ENCODE measurements at places on chromosomes 3 and 15.

DNA sequence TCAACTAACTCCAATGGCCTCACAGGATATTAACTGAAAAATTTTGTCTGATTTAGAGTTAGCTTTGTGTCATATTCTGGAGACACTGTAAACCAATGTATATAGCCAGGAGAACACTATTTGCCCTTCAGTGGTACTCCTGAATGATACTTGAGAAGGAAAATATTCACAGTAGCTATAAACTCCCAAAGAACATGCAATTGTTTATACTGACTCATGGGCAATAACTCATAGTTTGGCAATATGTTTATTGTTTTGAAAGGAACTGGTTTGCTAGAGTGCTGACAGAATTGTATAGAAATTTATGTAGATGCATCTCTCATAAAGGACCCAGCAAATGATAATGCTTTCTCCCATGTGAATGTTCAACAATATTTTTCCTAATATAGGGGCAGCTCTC is 537.6 kb downstream of the PLOD2 start:
- DNase-seq = no peak

DNA sequence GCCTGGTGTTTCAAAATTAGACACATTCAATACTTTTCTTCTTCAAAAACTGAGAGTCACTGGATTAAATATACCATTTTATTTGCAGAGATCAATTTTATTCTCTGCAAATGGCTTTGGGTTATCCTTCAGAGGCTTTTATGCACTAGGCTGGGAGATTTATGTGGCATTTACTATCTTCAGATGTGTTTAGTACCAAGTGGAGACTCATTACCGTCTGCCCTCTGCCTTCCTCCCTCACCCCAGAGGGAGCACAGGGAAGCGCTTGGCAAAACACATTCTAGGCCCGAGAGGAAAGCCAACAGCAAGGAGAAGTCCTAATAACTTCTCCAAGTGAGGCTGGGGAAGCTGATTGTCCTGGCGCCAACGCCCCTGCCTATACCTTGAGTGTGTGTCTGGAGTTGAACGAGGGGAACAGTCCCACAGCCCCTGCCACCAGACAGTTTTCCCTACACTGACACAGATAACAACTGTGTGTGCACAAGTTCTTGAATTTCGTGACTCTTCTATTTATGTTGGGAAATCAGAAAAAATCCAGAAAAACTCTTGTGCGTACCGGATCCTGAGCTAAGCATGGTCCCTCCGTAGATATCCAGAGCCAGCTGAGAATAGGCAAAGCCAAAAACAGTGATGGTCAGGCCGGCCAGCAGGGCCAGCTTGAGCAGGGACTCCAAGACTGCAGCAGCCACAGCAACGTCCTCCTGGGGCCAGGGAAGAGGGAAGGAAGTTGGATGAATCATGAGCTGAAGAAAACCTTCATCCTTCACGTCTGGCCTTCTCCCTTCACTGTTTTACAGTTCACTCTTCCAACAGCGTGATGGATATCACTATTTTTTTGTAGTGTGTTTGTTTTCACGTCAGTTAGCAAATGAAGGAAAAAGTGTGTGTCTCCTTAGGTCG is 26.6 kb downstream of the RFT1 start:
- no peak for DNase-seq

DNA sequence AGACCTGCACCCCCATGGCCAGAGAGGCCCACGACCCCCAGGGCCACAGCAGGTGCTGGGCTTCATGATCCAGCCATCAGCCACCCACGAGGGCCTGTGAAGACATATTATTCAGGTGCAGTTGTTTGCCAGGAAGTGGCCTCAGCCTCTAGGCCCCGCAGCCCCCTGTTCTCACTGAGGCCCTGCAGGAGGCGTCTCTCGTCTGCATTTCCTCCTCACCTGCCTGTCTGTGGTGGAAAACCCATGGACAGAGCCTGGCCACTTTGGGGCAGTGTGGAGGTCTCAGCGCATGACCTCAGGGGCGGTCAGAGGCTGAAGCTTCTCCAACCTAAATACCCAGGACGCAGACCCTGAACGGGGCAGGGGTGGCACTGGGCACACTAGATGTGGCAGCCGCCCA is 18.6 kb downstream of the UROC1 start:
- no peak for DNase-seq

DNA sequence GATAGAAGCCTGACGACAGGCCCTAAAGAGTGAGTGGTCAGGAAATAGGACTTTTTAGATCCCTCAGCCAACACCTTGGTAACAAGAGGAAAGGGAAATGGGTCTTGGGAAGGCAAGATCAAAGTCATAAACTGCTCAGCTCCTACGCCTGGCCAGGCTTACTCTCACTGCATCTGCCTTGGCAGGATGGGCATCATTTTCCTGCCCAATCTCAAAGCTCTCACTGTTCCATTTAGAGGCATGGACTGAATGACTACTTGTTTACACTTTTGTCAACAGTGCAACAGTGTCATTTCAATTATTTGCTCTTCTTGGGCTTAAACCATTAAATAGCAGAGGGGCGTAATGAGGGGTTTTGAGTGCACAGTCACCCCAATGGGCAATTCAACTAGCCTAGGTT is 808.7 kb downstream of the GRM7 start:
- no peak for DNase-seq

DNA sequence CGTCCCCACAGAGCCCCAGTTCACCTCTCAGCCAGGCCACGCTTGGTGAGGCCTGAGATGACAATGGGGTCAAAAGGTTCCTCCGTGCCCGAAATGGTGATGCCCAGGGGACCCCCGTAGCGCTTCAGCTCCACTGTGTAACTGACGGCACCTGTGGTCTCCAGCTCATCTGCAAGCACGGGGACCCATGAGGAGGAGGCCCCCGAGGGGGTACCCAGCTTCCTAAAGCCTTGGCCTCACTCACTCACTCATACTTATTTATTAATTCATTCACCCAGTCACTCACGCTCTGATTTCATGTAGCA is 30.4 kb downstream of the GRIP2 start:
- DNase-seq = no peak

- DNase-seq = no peak
Observed at GRCh38 chr3:122458992-122459391, 43.1 kb upstream of the WDR5B start.

DNA sequence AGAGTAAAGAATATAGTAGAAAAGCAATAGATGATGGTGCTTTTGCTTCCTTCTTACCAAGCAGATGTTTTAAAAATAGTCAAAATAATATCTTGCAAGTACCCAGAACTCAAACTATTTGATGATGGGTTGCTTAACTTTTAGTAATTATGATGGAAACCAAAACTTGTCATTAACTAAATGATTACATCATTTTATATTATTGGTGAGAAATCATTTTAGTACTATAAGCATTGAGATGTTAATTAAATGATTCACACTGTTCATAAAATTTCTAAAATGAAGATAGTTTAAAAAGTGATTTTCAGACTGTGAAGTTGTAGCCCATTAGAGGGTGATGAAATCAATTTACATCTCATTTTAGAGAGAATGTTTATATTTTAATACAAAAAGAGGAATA is 24.4 kb upstream of the GOLGA8B start:
- no peak for DNase-seq

Data from NCI-H1436 (cell line).